DMS153 (cell line): ENCODE measurements at places on chromosomes 12 and 14.

GRCh38 chr12:82357845-82358199, 365 bp downstream of the CCDC59 start:
- no peak for DNase-seq

DNA sequence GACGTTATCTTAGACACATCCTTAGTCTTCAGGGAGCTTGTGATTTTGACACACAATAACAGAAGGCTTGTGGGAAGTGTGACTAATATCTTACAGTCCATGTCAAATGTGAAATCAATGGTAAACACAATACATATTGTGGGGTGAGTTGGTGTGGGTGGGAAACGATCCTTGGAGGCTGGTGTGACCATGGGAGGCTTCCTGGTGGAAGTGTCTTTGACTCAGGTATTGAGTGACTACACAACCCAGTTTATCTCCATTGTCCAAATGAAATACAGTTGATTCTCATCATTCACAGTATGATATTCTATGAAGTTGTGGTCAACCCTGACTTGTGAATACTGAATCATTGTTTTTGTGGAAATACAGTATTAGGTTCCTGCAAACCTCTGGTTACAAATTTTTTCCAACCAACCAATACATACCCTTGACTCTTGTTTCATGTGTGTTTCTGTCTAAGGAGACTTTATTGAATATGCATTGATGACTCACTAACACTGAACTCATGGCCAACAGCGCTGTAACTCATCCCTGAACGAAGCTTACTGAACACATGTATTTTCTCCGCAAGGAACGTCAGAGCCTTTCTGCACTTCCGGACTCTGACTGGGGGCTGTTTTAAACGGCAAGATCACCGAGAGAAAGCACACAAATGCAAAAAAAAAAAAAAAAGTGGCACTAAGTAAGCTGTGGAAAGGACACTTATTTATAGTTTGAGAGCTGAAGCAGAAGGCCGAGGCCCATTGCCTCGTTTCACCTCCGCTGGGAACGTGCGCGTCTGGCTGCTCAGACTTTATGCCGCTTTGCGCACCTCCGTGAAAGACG, 59.0 kb downstream of the CLMN start:
- no peak for DNase-seq

DNA sequence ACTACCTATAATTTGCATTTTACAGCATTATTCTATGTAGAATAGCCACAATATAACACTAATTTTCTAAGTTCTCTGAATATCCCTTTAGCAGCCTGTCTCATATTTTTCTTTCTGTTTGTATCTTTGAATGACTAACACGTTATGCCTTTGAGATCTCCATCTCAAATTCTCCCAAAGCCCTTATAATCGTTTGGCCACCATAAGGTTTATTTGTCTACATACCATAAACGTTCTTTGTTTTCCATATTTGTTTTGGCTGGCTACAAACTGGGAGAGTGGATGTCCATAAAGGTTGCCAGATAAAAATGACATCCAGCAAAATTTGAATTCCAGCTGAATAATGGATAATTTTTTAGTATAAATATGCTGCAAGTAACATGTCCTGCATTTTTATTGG, 203.7 kb downstream of the STXBP6 start:
- DNase-seq: no peak

- DNase-seq: no peak
Observed at GRCh38 chr12:12099102-12099501, 28.4 kb downstream of the BCL2L14 start.

- peak; percentile 19 for DNase-seq
Observed at GRCh38 chr14:68627868-68628604, 164.8 kb downstream of the ZFP36L1 start.

DNA sequence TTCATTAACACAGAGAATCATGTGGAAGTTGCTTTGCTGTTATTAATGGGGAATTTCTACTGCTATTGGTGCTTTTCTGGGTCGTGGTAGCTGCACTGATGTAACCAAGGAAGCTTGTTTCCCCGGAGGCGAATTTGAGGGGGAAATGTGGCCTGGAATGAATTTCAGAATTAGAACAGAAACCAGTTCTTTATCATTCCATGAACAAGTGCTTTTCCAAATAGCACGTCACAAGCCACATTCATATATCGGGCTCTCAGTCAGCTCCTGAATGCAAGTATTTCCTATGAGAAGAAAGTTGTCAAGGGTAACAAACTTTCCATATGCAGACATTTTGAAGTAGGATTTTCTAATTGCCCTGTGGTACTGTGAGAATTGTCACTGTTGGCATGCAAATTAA, 1353.2 kb downstream of the AACS start:
- no peak for DNase-seq

DNA sequence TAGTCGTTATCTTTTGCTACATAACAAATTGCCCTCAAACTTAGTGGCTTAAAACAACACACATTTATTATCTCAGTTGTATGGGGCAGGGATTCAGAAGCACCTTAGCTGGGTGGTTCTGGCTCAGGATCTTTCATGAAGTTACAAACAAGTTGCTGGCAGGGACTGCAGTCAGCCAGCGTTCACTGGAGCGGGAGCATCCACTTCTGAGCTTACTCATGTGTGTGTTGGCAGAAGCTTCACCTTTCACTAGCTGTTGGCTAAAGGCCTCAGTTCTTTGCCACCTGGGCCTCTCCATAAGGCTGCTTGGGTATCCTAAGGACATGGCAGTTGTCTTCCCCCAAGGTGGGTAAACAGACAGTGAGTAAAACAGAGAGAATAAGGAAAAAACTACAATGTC, 365.7 kb downstream of the RPS29 start:
- no peak for DNase-seq

DNA sequence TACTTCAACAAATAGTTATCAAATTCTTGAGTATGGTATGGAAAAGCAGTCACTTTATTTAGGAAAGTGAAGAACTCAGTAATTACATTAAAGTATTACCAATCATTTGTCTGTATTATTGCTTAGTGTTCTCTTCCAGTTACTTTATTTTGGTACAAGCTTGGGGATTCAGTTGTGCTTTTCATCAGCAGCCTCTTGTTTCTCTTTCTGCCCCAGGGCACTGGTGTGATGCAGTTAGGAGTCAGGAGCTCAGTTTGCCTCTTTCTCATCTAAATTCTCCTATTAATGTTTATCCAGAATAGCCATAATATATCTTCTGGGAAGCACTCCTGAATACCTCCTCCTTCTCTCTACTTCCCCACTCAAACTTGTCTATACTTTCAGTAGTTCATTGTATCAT, 25.7 kb downstream of the PMCH start:
- DNase-seq: no peak

DNA sequence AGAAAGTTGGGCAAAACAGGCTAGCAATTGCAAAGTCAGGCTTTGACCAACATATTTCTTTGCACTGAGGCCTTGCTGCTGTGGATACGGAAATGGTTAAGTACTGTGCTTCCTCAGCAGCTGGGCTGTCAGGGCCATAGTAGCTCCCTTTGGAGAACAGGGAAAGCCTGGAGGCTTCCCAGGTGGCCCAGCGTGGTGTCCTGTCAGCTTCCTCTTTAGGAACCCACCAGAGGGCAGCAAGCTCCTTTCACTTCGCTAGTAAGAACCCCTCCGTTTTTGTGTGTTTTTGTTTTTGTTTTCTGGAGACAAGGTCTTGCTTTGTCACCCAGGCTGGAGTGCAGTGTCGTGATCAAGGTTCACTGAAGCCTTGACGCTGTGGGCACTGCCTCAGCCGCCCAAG, 1.7 kb upstream of the CFAP251 start:
- DNase-seq: peak; percentile 14

GRCh38 chr12:25041006-25041741, 92.3 kb upstream of the BCAT1 start:
- DNase-seq: no peak

GRCh38 chr14:49451938-49452337, 134.2 kb downstream of the RPS29 start:
- no peak for DNase-seq

- DNase-seq: no peak
Observed at GRCh38 chr12:107304588-107305532, 211.5 kb upstream of the CRY1 start.

DNA sequence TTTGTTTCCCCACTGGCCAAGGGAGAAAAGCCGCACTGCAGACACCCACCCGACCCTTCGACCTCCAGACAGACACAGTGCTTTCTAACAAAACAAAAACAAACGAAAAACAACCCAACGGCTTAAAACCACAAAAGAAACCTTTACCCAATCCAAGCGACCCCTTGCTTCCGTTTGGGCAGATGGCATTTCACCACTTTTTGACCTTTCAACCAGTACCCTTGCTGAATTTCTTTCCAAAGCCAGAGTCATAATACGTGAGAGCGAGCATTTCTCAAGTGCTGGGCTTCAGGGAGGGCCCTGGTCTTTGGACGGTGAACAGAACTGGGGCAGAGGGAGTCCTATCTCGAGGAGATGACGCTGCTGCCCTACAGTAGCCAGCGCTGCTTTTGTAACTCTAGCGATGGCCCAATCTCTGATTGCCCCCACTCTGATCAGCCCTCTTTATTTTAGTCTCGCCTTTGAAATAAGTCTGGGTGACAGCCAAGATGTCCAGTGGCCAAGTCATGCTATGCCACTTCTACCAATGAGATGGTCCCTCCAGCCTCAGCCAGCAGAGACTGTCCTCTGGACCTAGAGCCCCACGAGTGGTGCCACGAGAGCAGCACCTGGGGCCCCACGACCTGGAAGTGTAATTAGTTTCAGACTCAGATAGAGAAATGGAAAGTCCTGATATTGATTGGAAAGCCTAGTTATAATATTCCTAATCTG, 21.9 kb upstream of the ADIPOR2 start:
- DNase-seq: no peak

- DNase-seq: no peak
Observed at GRCh38 chr12:72444125-72444524, 172.0 kb downstream of the TRHDE start.

DNA sequence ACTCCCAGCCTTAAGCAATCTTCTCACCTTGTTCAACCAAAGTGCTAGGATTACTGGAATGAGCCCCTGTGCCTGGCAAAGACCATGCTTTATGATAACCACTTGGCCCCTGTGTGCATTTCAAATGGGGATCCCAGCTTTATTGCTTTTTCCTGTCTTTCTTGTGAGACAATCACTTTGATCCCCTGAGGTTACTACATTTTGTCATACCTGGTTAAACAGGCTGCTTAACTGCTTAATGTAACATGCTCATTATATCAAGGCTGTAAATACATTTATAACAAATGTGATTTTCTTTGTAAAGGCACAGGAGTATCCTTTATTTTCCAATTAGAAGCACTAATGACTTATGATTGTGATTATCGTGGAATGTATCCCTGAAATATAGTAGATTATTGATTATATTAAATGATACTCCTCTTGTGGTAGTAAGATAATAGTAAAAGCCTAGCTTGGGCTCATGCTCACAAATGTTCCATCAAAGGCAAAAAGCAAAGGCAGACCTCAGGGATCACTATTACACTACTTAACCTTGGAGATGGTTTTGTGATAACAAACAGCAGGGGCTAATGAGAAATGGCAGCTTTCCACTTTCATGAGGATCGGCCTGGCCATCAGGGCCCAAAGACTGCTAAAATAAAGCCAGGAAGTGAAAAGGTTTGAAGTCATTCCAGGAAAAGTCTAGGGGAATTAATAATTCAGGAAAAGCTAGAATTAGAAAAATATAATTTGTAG, 290.8 kb upstream of the MDGA2 start:
- DNase-seq: no peak

GRCh38 chr12:18570543-18570942, 167.3 kb downstream of the PLCZ1 start:
- no peak for DNase-seq

DNA sequence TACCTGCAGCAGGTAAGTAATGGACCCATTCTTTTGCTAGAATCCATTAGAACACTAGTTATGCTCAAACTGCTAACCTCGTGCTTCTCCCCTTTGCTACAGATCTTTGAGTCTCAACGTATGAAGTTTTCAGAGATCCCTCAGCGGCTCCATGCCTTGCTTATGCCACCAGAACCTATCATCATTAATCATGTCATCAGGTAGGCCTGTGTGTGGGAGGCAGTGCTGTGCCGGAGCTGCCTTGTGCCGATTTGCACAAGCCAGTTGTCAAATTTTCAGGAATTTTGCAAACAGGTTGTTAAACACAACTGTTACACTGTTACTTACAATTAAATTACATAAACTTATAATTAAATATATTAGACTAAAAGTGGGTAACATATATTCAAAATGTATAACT, 5.2 kb downstream of the SMARCD1 start:
- DNase-seq: no peak

- no peak for DNase-seq
Observed at GRCh38 chr14:33525626-33526025, 425.2 kb downstream of the EGLN3 start.
